ENCODE measurements at places on chromosomes 6 and 20.

GRCh38 chr20:54622333-54623295 lies 147.2 kb downstream of the DOK5 start:
- no peak for DNase-seq

DNA sequence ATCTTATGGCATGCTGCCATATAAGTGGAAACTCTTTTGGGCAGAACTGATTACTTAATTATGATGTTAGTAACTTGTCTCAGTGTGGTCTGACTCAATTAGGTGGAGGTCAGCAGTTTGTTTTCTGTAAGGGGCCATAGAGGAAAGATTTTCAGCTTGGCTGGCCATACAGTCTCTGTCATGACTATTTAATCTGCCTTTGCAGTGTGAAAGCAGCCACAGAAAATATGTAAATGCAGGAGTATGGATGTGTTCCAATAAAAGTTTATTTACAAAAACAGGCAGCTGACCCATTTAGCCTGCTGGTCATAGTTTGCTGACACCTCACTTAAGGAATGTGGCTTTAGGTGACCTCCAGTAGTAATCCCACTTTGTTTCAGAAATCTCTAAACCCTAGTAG lies 700.7 kb downstream of the EPM2A start:
- DNase-seq = no peak

GRCh38 chr20:62129731-62130531 lies 7.7 kb downstream of the LSM14B start:
- DNase-seq = no peak

DNA sequence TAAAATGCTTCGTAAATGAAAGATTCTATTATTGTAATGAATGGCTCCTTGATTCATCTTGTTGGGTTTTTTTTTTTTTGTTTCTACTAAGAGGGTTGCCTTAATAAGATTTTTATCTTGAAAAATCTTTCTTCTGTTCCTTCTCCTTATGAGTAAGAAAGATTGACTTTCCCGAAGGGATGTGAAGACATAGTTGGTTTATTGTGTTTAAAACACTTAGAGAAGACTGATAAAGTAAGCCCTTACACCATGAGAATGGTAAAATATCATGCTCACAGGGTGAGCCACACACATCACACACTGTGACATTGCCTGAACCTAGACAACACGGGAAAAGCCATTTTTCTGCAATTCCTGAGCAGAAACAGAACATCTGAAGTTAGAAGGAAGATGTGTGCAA lies 317.2 kb upstream of the TCF21 start:
- no peak for DNase-seq

GRCh38 chr6:88157106-88157505 lies 9.0 kb downstream of the CNR1 start:
- DNase-seq = no peak

- DNase-seq = no peak
Measured at GRCh38 chr6:158321960-158322359, 9.7 kb downstream of the TULP4 start.

- DNase-seq = no peak
Measured at GRCh38 chr20:20293691-20294385, 74.1 kb upstream of the INSM1 start.

- no peak for DNase-seq
Measured at GRCh38 chr6:122969999-122970533, 26.0 kb upstream of the CLVS2 start.

GRCh38 chr20:37984018-37984785 lies 49.1 kb downstream of the TTI1 start:
- no peak for DNase-seq

DNA sequence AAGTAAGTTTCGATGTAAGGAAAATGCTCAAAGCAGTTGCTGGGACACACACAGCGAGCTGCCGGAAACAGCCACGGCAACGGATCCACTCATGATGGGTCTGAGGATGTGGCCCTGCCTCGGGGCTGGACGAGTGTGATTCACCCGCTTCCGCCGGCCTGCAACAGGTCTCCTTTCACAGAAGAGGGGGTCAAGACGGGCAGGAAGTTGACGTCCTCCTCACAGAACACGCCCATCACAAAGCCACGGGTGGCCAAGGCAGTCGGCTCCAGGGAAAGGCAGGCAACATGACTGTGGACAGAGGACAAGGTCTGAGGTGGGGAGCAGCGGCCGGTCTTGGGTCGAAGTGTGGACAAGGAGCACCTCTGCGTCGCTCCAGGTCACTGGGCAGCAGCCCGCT lies 29.9 kb upstream of the SMOC2 start:
- no peak for DNase-seq

DNA sequence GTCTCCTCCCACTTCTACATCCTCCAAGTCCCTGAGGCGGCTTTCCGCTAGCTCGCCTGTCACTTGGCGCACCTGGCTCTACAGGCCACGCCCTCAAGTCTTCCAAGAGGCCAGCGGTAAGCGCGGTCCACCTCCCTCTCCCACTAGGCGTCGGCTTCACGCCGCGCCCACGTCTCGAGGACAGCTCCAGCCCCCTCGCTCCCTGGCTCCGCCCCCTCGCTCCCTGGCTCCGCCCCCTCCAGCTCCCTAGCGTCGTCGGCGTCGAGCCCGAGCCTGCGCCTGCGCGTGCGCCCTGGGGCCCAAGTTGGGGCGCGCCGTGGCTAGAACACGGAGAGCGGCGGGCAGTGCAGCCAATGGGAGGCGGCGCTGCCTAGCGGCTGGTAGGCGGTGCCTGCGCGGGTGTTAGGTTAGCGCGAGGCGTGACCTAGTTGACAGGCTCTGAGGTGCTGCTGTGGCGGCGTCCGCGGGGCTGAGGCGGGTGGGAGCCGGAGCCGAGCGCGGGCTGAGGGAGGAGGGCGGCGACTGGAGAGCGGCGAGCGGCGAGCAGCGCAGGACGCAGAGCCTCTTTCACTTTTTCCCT lies at the start of gene MACROD2:
Gene MACROD2, plus strand, starts transcription at position 431 of the 580 bp plus-strand sequence.
- peak; percentile 41 for DNase-seq

DNA sequence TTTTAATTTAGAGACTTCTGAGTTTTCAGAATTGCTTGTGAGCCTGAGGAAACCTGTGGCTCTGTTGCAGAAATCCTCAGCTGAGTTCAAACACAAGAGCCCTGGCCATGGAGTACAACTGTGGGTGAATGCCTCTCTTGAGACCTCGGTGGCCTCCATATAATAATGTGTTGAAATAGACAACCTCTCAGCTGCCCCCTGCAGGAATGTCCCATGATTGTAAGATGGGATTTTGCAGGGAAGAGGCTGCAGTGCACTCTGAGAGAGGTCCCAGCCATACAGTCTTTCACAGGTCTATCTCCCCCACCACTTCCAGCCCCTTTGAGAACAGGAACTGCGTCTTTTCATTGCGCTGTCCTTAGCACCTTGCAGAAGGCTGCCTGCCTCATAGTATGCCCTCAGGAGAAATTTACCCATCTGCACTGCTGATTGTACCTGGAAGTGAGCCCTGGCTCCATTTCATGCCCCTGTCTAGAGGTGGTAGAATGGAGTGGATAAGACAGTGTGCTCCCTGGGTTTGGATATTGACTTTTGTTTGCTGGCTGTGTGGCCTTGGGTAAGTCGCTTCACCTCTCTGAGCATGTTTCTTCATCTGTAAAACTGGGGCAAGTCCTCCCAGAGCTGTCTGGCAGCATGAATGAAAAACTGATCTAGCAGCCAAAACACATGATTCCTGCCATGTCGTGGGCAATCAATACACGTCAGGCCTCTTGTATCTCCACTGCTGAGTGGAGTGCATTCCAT lies 16.8 kb upstream of the CDH22 start:
- no peak for DNase-seq

DNA sequence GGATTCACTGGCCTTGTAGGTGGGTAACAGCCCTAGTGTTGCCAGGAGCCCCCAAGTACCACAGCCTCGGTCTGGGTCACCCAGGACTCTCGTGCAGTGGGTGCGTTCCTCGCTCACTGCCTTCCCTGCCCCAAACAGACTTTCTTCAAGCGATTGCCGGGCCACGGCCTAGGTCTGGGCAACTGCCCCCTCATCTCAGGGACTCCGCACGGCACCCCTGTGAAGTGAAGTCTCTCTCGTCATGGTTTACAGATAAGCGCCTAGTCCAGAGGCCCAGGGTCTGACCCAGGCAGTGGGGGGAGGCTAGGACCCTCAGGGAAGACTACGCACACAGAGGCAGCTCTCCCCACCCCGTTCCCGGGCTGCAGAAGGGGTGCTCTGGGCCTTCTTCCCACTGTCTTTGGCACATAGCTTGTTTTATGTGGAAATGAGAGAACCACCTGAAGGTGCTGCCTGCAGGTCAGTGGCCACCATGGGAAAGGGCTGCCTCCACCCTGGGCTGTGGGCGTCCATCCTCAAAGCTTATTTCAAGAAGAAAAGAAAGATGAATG lies 220.8 kb downstream of the ERMARD start:
- DNase-seq = no peak

- DNase-seq = peak; percentile 36
Measured at GRCh38 chr20:57089699-57090144, 176.7 kb downstream of the BMP7 start.

DNA sequence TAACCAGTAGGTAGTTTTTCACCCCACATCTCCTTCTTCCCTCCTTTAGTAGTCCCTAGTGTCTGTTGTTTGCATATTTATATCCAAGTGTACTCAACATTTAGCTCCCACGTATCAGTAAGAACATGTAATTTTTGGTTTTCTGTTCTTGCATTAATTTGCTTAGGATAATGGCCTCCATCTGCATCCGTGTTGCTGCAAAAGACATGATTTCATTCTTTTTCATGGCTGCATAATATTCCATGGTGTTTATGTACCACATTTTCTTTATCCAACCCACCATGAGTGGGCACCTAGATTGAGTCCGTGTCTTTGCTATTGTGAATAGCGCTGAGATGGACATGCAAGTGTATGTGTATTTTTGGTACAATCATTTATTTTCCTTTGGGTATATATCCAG lies 306.8 kb downstream of the NKAIN2 start:
- no peak for DNase-seq

GRCh38 chr6:50922579-50923525 lies 104.2 kb downstream of the TFAP2B start:
- no peak for DNase-seq

- no peak for DNase-seq
Measured at GRCh38 chr6:126812010-126812409, 306.5 kb upstream of the RSPO3 start.

- DNase-seq = no peak
Measured at GRCh38 chr20:56755201-56755600, 126.1 kb downstream of the TFAP2C start.

Measured in CD4-positive, alpha-beta T cell treated with Interleukin-1 beta for 1 hour (primary cell).